Stimulated activated CD4-positive, alpha-beta T cell treated with anti-CD3 and anti-CD28 coated beads, Interleukin-4, amount 100 ng/mL, for 48 hours (primary cell): ENCODE measurements at places on chromosomes 1 and 21.

DNA sequence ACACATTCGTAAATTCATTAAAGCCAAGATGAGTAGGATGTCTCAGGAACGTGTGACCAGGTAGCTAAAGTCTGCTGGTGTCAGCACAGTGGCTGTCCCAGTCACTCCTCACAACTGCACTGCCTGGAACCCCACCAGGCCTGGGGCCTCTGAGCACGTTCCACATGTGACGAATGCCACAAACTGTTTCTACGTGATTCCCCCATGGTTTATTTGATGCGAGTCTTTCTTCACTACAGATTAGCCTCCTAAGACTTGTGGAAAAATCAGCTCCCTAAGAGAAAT lies 33.2 kb downstream of the PRDM15 start:
- no peak for DNase-seq

DNA sequence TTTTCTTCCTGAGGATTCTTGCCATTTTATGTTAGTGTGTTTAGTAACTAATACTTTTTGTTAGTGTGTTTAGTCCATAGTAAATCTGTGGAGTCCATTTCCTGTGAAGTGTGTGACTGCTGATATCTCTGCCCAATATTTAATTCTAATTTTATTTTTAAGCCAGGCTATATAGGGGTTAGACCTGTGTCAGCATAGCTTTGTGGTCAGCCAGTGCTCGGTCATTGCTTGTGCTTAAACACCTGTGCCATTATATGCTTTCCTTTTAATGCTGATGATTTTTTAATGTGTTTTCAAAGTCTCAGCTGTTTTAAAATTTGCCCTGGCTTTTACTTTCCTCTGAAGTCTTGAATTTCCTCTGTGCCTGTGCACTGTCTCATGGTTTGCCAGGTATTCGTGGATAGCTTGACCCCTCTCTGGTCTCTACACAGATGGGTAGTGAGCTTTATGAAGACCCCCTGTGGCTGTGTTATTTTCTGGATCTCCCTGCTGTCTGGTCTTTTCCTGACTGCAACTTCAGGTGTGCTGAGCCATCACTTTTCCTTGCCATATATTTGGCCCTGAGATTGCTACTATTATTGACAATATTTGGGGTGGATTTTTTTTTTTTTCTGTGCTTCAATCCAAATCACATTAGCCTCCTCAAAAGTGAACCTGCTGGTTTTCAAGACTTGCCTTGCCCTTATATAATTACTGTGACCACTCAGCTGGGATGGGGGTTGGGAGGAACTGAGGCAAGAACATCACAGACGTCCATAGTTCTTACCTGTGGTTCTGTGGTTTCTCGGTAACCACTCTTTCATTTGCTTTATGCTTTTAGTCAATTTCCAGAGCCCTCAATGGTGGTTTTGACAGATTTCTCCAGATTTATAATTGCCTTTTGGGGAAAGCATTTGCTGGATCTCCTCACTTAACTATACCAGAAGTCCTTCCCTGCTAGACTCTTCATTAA lies 59.6 kb downstream of the RPS6KC1 start:
- DNase-seq = no peak

DNA sequence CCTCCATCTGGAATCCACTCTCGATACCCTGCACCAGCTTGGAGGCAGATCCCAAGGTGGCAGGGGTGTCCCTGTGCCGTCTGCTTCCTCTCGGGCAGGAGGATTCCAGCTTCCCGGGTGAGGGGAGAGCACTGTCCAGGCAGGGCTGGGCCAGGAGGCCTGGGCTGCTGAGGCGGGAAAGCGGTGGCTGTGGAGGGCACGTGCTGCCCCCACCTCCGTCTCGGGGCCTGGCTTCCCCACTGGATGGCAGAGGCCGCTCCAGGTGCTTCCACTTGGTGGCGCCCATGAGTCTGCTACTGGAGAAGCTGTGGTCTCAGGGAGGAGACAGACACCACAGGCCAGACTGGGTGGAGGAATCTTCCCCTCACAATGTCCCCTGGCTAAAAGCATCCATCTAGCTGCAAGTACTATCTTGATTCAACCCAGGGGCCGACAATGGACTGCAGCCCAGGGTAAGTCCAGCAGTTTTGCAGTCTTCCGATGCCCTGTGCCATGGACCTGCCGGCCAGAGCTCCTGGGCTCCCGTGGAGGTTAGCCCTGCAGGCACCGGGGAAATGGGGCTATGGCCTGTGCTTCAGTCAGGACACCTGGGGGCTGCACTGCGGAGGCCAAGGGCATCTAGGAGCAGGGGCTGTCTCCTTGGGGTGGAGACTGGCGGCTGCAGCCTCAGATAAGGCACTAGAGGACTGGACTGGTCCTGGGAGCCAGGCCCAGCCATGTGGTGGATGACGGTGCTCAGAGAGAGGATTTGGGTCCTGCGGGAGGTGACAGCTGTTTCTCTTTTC lies 41.3 kb upstream of the EIF4G3 start:
- peak; percentile 56 for DNase-seq

DNA sequence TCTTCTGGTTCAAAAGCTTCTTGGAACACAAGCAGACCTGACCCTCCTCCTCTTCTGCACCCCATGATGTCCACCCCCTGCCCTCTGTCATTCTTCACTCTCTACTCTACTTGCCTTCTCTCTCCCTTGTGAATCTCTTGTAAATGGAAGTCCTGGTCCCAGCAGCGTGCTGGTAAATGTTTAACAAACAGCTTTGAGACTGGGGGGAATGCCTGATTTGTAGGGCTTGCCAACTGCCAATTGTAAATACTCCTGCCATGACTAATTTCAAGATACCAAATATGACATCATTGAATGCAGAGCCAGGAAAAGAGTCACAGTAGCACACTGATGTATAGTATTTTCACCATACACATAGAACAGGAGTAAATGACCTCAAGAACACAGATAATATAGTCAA lies 40.9 kb upstream of the LRRN2 start:
- DNase-seq = no peak

- DNase-seq = no peak
Measured at GRCh38 chr1:110242731-110243130, 32.6 kb downstream of the KCNC4 start.

DNA sequence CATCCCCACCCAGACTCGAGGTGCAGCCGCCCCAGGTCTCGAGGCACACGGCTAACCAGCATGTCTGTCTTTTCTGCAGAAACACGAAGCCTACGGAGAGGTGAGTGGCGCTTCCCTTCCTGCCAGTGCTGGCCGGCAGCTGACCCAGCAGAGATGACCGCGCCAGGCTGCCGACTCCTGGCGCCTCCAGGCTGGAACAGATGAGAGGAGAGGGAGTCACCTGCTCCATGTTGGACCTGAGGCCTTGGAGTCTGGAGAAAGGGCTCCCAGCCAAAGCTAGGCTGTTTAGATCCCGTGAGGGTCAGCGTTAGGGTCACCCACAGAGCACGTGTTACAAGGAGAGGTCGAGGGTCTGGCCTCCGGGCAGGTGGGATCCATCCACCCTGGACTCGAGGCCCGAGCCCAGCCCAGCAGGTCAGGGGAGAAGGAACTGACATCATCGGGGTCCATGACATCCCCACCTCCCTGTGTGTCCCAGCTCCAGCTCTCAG lies 14.9 kb downstream of the COL6A2 start:
- DNase-seq = no peak

DNA sequence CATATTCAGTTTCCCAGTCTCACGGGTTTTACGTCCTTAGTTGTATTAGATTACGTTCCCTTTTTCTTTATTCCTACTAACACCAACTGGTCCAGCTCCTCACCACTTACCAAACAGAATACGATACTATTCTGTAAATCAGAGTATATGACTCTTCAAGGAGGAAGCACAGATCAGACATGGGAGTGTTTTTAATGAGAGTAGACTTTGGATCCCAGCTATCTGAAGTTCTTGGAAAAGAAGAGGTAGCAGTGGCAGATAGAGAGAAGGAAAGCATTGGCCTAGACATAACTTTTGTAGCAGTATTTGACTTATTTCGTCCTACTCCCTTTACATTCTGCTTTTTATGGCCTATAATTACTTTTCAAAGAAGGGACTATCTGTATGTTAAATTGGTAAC lies 24.1 kb upstream of the PLA2G4A start:
- DNase-seq = no peak

DNA sequence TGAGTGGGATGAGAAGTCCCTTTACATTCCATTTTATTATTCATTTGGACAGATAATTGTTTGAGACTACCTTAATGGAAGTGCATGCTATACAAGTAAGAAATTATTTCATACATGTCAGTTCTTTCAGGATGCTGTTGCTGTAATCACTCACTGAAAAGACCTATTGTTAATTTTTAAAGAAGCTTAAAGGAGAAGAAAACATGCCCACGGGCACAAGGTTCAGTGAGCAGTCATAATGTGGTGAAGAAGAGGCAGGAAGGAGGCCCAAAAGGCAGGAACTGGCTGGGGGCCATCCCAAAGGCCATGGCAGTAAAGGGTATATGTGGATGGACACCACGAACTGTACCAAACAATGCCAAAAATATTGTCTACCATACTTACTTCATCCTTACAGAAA lies 206.0 kb downstream of the LYPLAL1 start:
- DNase-seq = no peak

DNA sequence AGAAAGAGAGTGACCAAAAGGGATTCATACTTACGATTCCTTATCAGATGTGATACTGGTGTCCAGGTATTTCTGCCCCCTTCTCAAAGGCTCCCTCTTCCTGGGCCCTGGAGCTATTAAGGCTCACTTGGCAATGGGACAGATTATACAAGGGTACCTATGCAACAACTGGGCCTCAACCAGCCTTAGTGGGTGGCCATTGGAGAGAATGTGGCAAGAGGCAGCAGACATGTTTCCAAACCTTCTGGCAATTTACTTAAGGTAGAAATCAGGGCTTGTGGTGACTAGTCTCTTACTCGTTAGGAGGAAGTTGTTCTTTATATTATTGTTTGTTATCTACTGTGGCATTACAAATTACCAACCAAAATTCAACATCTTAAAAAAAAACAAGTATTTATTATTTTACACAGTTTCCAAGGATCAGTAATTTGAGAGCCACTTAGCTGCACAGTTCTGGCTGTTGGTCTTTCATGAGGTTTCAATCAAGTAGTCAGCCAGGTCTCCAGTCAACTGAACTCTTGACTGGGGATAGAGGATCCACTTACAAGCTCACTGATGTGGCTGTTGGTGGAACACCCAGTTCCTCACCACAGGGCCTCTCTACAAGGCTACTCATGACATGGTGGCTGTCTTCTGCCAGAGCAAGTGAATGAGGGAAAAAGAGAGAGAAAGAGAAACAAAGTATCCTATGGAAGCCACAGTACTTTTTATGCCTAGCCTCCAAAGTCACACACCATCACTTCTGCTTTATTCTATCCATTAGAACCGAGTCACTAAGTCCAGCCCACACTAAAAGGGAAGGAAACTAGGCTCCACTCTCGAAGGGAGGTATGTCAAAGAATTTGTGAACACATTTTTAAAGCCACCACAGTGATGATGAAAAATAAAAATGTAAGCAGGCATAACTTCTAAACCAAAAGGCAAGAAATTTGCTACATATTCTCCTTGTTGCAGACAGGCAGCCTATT lies 10.7 kb downstream of the ZNF648 start:
- no peak for DNase-seq

GRCh38 chr21:37764691-37765090 lies 151.6 kb downstream of the KCNJ6 start:
- DNase-seq = no peak

DNA sequence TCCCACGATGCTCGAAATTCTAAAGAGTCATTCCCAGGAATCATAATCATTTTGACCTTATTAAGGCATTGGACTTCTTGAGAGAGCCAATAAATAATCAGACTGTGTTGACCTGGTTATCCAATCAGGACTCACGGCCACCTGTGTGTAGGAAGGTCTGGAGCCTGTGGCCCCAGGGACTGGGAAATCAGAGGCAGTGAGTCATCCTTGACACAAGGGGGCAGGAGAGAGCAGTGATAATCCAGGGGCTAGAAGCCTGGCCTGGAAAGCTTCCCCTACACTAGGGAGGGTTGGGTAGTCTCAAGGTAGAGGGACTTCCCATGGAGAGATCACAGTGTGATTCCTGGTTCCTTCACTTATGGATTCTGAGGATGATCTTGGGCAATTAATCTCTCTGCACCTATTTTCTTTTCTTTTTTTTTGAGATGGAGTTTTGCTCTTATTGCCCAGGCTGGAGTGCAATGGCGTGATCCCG lies 4.7 kb downstream of the MR1 start:
- DNase-seq = peak; percentile 40

DNA sequence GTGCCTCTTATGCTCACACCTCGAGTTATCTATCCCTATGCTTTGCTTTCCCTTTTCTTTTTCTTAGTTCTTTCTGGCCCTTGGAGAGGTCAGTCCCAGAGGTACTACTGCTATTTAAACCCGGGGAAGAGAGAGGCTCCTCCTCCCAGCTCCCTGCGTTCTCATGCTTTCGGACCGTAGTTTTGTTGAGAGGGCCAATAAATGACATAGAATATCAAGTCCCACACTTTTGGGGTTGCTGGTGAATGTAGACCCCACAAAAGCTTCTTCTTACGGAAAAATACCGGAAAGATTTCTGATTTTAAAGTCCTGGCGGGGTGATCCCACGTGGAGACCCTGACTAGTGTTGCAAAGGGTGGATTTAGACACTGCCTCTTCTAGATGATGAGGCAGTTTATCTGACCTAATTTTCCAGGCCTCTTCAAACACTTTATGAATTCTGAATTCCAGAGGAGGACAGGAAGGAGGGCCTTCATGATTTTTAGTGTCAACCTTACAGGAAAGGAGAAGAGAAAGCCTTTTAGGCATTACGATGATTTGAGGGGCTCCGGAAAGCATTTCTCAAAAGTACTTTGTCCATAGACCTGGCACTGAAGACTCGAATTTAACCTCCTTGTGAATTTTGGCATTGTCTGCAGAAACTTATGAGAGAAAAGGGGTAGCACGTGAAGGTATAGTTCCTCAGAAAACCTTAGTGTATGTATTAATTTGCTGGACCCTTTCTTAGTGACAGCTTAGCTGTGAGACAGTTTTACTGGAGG lies 694 bp downstream of the TMEM167B start:
- DNase-seq = no peak

GRCh38 chr1:227069490-227069889 lies 129.4 kb downstream of the COQ8A start:
- DNase-seq = no peak

DNA sequence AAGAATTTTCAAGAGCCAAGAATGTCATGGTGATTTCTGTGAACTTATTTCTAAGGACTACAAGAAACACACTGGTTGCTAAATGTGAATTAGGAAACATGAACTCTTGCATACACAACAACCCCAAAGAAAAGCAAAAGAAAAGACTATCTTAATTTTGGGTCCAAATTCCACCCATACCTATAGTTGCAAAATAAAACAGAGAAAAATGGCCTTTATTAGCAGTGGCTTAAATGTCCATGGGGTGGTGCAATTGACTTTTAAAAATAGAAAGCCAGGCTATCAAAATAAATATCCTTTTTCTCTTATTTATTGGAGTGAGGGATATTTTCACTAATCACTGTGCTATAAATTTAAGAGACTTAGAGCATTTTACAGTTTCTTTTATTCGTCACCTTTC lies 80.9 kb upstream of the DPYD start:
- DNase-seq = no peak

GRCh38 chr1:200895801-200896530 lies 1.3 kb downstream of the INAVA start:
- no peak for DNase-seq

DNA sequence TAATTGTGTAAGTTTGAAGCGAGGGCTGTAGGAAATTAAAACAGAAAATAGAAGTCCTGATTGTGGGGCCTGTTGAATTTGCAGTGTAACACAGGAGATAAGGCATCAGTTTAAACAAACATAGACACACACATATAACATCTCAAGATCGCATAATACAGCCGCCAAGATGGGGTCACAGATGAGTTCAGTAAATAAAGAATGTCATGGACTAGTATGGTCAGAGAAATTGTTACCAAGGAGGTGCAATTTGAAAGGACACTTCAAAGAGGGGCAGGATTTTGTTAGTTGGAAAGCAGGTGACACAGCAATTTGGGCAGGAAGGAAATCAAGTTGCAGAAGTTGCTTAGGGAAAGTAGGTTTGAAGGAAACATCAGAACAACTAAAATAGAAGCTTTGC lies 450.0 kb downstream of the USP25 start:
- no peak for DNase-seq
